ENCODE measurements at places on chromosomes 3 and 15.

DNA sequence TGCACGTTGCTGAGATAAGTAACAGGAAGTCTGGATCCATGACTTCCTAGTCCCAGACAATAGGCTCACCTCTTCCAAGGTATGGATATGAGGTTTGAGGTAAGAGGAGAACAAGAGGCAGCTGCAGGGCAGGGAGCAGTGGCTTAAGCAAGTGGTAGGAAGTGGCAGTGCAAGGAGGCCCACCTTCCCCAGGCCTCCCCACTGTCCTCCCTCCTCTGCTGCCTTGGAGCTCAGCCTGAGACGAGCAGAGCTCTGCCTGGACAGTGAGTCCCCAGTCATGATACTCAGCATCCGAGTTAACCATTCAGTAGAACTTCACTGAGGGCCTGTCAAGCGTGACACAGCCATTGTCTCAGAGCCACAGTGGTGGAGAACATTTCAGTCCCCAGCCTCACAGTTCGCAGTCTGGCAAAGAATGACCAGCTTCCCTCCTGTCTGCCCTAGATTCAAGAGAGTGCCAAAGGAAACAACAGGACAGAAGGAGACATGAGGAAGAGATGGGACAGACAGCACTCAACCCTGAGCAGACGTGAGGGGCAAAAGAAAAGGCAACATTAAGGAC lies 41.4 kb upstream of the BOC start:
- DNase-seq: no peak

- peak; percentile 70 for DNase-seq
Measured at GRCh38 chr15:90191794-90192509, 9.2 kb upstream of the SEMA4B start.

- DNase-seq: no peak
Measured at GRCh38 chr3:78937475-78937874, 830.3 kb downstream of the ROBO1 start.

DNA sequence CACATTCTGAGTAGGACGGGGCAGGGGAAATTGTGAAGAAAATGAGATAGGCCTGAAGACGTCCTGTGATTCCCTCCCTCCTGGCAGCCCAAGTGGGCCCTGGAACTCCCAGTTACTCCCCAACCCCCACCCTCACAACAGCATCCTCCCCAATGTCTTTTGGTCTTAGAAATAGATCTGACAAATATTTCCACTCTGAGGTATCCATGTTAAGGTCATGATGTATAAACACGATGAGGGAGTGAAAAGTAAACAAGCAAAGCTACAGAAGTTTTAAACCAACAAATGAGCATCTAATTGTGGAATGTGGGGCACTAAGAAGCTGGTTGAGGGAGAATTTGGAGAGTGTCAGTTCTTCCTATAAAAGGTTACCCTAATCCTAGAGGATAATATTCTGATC lies 103.7 kb upstream of the AADACL2 start:
- no peak for DNase-seq

DNA sequence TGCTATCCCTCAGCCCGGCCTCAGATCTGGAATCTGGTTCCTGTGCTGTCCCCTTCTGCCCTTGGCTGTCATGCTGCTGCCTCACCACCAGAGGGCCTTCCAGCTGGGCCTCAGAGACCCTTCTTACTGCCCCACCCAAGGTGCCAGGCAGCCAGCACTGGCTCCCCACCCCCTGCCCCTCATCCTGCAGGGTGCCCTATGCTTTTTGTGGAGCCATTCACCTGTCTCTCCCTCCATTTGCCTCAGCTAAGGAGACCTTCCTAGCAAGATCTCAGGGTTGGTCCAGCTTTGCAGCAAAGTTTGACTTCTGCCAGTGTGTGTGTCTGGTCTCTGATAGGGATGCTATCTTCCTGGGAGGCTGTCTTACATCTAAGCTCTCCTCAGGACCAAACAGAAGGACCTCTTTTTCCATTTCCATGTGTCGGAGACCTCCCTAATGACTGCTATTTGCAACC lies 1.9 kb upstream of the VWA5B2 start:
- no peak for DNase-seq

GRCh38 chr3:126998320-126998719 lies 15.4 kb downstream of the PLXNA1 start:
- no peak for DNase-seq

GRCh38 chr15:98800437-98801233 lies 152.3 kb downstream of the IGF1R start:
- DNase-seq: no peak

DNA sequence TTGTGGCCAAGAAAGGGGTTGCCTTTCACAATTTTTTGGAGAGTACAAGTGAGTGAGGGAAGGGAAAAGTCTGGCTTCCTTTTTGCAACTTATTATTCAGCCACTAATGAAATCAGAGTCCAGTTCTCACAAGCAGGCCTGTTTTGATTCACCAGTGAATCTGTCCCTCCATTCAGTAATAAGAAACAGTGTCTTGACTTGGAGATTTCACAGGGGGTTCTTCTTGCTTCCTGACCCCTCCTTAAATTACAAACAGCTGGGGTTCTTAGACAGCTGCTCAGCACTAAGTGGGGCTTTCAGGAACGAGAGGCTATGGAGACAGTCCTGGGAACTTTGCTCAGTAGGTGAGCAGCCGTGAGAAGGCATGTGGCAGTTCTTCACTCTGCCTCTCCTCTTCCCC lies 24.5 kb downstream of the SEMA3G start:
- no peak for DNase-seq

GRCh38 chr3:38468765-38469164 lies 15.1 kb downstream of the ACVR2B start:
- DNase-seq: no peak

- DNase-seq: no peak
Measured at GRCh38 chr3:13122081-13123012, 49.1 kb upstream of the IQSEC1 start.

DNA sequence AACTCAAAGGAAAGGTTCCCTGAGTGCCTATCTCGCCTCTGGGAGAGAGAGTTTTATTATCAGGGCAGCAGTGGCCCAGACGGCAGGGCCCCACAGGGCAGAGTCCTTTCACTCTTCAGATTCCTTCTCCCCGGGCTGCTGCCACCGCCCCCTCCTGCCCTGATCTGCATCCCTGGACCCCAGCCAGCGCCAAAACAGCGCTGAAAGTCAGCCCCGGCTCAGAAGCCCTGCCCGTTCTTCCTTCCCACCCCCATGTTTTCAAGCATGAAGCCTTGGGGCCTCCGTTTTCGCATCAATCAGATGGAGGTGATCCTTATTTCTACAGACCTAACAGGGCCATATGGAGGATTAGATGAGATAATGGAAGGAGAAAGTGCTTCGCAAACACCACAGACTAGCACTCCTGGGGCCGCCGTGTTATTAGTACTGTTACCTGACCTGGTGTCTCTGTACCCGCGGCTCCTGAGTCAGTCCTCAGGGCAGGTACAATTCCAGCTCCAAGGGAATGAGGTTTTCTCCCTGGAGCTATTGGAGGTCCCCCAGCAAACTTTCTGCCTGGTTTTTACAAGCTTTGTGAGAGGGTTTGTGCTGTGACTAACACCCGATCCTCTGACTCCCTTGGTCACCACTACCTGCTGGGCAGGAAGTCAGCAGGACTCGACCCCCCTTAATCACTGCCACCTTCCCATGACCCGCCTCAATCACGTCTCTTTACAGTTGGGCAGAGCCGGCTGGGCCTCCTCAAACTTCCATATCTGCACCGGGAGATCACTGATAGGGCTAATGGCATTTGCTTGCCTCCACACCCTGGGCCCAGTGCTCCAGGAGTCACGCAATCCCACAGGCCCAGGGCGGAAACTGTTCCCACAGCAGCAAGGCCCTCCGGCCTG lies 39.5 kb upstream of the TSEN2 start:
- no peak for DNase-seq

DNA sequence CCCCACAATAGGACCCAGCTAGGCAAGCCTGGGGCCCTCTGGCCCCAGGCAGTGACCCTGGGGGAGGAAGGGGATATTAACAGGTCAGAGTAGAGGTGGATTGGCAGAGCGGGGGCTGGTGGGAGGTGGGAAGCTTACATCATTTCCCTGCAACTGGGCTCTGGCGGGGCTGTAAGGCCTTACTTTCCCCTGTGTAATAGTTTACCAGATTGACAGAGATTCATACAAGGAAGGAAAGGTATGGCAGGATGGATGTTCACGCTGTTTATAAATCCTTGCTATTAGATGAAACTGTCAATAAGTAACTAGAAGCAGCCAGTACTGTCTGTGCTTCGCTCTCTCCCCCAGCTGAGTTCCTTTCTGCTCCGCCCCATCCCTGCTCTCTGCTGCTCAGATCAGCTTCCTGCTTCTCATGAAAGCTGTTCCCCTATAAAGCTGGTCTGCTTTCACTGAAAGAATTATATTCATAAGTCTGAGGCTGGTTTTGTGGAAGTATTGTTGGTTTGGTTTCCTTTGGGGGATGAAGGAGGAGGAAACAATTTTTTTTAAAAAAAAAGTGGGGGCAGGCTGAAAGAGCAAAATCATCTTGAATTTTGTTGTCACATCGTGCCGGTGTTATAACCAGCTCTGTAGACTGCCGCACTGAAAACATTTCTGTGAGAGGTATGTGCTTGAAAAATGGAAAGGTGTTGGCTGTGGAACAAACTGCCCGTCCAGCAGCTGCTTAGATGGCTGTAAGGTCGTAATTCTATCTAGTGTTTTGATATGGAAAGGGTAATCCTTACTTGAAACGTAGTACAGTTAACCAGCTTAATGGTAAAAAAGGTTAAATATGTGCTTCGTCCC lies 76.4 kb downstream of the BBX start:
- no peak for DNase-seq

GRCh38 chr3:55893045-55893664 lies 406.0 kb upstream of the WNT5A start:
- no peak for DNase-seq

DNA sequence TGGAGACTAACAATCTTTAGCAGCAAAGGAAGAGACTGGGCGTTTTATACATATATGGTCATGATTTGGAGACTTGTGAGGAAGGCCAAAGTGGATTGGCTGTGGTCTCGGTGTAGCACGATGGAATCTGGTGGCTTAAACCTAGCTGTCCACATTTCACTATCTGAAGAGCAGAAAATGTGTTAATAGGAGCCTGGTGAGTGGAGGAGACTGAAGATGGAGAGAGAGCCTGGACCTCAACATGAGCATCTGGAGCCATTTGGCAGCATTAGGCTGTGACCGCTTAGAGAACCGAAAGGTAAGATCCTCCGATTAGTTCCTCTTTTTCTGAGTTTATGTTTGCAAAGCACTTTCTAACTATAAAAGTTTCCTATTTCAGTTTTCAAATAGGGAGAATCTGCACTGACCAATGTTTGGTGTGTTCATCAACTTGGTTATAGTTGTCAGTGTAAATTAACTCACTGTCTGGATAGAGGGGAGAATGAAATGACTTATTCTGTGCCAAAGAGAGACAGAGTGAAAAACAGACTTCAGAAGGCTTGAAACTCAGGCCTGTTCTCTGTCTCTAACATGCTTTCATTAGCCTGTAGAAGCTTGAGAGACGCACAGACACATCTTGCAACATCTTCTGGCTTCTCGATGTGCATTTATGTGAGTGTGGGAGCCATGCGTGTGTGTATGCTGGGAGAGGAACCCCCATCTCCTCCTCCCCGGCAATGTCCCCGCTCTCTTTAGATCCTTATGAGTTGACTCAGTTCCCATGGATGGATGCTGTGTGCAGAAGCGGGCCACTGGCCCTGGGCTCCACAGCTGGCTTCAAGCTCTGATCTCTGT lies 244.7 kb upstream of the TBL1XR1 start:
- no peak for DNase-seq

DNA sequence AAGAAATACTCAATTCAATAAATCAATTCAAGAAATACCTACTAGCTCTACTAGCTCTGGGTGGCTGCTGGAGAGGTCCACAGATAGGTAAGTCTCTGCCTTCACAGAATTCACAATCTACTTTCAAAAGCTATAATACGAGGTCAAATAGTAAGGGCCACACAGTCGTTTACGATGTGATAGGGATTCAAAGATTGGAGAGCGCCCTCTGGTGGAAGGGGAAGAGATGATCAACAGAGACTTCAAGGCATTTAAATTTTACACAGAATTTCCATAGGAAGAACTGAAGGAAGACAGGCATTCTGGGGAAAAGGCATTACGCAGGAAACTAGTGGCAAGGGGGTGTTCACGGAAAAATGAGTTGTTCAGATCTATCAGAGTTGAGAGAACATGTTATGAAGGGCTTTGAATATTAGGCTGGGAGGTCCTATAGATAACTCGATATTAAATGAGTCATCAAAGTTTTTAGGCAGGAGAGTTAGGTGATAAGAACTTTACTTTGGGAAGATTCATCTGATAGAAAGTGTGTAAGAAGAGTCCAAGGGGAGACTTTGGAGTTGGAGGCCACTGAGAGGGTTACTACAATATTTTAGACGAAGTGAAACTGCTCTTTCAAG lies 128.8 kb downstream of the FRMD5 start:
- DNase-seq: peak; percentile 1

GRCh38 chr3:173653781-173654180 lies 256.2 kb downstream of the NLGN1 start:
- DNase-seq: no peak

DNA sequence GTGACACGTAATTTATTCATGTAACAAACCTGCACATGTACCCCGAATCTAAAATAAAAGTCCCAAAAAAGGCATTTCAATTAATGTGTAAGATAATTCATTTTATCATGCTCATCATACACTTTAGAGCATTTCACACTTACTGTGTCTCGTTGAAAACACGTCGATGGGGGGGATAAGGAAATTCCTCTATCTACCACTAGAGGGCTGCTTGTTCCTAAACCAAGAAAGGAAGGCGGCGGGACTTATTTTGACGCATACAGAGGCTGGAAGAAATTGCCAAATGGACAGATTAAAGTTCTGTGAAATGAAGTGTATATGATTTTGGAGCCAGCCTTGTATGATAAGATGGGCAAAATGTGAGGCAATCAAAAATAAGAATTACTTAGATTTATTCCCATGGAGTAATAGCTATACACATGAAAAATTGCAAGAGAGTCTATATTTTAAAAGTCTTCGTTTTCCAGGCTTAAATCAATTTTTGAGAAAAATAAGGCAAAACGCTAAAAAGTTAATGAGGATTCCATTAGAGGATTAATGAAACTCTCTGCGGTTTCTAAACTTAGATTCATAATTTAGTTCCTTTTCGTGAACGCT lies 346.8 kb downstream of the CNTN3 start:
- no peak for DNase-seq

DNA sequence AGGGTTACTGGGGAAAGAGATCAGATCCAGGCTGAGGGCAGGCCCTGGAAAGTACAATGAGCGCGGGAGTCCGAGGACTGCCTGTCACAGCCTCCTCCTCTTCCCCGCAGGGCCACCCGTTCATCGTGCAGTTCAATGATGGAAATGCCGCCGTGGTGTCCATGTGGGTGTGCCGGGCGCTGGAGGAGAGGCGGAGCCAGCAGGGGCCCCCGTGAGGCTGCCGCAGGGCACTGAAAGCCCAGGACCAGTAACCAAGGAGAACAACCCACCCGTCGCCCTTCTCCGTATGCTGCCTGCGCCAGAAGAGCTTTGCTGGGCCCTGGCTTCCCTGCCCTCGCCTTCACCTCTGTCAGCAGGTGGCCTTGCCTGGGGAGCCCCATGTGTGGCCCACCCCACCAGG lies 18.8 kb upstream of the SKOR1 start:
- no peak for DNase-seq
